ENCODE measurements at places on chromosomes 4 and X.

DNA sequence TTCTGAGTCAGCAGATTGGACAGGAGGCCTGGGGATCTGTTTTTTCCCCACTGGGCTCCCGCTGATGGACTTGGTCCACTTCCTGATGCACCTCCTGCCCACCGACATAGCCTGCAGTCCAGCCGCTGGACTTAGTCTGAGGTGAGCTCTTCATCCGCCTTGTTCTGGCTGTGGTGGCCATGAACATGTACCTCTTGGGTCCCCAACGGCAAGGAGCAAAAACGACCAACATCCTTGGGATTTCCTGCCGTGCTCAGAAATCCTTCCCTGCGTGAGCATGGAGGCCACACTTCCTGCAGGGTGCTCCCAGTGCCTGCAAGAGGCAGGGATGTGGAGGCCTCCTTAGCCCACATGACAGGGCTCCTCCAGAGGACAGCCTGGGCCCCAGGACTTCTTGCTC lies 76.8 kb downstream of the CRMP1 start:
- DNase-seq, result no peak

GRCh38 chrX:20374900-20375438 lies 108.3 kb upstream of the RPS6KA3 start:
- DNase-seq, result no peak

DNA sequence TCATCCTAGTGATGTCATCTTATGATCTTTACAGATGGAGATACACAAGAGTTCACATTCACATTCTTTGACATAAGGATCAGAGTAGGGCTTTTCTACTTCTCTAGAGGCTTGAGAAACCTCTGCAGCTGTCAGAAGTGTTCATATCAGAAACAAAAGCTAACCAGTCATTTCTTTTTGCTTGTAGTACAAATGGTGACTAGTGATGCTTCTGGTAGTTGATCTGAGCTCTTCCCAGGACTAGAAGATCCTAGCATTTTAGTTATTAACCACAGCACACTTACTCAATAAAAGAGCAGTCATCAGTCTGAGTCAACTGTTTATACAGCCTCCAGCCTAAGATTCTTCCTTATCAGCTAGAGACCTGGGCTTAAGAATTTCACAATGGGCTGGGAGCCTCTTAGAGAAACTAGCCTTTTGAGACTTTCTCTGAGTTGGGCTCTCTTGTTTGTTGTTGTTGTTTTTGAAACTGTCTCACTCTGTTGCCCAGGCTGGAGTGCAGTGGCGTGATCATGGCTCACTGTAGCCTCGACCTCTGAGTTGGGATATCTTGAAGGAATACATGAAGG lies 84.1 kb downstream of the TMEM164 start:
- no peak for DNase-seq

DNA sequence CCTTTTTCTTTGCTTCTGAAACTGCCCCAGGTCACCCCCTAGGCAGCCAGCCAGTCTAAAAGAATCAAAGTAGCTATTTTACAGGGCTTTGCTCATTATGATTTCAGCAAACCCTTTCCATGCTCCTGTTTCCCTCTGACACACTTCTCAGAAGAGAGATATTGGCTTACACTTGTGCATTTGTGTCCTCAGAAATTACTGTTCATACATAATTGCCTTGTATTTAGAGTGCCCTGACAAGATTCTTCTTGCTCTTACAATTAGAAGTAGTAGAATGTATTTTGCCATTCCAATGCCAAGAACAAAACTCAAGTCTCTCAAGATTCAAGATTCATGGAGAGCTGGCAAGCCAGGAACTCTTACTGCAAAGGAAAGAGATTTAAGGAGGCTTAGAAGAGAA lies 531.0 kb upstream of the ZFP42 start:
- DNase-seq, result no peak

GRCh38 chr4:7792616-7793015 lies 147.0 kb downstream of the AFAP1 start:
- DNase-seq, result no peak

DNA sequence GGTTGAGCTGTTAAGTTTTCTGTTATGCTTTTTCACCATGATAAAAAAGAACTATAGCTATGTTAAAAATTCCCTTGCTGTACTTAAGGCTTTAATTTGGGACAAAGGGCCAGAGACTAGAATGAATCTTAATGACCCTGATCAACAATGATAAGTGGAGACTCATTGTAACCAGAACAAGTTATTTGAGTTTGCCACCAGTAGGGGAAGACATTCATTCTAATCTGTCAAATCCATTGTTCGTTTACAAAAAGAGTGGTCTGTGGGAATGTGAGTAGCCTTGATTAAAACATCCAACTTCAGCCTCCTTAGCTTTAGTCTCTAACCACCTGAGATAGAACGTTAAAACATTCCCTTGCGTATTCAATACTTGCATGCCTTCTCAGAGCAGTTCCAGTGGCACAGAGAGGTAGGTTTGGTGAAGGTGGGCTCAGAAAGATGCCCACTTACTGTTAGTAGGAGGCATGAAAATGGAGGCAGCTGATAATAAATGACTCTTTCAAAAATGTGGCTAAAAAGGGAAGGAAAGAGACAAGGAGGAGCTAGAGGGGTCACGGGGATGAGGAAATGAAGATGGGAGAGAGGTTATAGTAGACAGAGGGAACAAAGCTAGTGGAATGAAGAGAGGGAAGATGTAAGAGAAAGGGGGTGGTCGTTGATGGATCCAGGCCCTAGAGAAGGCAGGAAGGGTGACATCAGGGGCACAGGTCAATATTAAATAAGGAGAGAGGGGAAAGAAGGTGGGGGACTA lies 66.2 kb downstream of the EGF start:
- no peak for DNase-seq
